HL-60 (cell line): ENCODE measurements at places on chromosomes 12 and 14.
A peak's percentile ranks its signal among the peaks of the same experiment; 100 is the strongest.

DNA sequence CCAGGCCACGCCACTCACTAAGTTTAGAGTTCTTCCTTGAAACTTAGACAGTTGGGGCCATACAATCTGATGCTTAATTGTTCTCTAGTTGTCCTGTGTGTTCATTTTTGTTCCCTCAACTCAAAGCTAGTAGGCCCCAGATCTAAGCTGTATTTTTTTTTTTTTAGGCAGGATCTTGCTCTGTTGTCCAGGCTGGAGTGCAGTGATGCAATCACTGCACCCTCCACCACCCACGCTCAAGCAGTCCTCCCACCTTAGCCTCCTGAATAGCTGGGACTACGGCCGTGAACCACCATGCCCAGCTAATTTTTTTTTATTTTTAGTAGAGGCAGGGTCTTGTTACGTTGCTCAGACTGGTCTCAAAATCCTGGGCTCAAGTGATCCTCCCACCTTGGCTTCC lies 7.5 kb downstream of the TNFRSF1A start:
- no peak for DNase-seq

- DNase-seq: no peak
Observed at GRCh38 chr12:54917001-54917488, 62.7 kb downstream of the MUCL1 start.

- DNase-seq: no peak
Observed at GRCh38 chr14:39157491-39157890, 12.6 kb downstream of the TRAPPC6B start.

DNA sequence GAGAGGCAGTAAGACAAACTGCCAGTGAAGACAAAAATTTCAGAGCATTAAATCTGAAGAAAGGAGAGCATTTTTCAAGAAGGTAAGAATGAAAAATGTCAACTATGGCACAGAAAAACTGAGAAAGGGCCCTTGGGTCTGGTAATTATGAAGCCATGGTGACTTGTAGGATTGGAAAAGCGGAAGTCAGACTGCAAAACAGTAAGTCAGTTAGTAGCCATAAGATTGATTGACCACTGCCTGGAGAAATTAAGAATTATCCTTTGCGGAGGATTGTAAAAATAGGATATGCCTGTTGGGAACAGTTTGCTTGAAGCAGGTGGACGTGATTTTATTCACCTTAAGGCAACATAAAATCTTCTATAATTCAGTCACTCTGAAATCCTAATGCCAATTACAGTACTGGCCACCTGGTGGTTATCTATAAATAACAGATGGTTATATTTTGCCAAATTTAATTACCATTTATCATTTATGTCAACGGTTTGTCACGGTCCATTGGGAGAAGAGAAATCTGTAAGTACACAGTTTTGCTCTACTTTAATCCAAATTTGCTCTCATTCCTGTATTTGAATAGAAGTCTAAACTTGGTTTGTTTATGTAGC lies 127.1 kb upstream of the CNTN1 start:
- no peak for DNase-seq

DNA sequence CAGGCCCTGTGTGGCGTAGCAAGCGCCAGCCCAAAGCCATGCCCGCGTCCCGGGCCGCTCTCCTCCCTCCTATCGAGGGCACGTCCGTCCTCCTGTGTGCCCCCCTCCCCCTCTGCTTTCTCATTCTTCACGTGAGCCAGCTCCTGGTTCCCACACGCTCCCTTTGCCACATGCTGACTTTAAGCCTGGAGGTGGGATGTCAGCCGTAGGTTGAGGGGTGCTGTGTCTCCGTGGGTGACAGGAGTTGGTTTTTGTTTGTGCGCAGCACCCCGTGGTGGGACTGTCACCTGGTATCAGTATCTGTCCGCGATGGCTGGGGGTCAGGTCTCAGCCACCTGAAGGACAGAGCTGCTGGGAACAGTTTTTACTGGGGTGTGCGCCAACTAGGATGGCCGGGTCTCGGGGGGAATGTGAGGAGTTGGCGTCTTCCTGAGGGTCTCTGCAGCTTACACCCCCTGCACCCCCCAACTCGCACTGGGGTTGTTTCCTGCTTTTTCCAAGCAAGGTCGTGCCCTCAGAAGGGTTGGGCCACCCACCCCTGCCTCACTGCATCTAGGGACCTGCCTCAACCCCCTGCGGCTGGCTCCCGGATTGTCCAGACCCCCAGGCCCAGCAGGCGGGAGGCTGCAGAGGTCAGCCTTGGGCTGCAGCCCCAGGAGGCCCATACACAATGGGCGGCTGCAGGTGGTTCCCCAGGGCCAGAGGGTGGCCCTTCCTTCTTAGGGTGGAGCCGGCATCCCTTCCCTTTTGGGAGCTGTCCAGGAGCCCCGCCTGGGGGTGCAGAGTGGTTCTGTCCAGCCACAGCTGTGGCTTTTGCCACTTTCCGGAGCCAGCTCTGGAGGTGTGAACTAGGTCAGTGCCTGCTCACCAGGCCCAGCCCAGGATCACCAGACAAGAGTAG lies 7.3 kb downstream of the ULK1 start:
- DNase-seq: no peak

DNA sequence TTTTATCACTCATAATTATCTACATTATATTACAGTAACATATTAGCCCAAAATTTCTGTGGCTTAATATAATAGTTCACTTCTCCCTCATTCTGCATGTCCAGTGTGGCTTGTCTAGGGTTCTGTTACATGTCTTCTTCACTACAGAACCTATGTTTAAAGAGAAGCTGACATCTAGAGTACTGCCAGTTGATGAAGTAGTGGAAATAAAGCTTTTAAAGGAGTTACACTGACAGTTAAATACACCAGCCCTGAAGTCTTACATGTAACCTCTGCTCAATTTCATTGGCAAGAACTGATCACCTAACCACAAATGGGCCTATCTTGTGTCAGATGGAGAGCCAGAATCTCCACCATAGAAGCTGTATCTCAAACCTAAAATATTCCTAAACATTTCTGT lies 32.9 kb downstream of the RPS6KA5 start:
- no peak for DNase-seq

DNA sequence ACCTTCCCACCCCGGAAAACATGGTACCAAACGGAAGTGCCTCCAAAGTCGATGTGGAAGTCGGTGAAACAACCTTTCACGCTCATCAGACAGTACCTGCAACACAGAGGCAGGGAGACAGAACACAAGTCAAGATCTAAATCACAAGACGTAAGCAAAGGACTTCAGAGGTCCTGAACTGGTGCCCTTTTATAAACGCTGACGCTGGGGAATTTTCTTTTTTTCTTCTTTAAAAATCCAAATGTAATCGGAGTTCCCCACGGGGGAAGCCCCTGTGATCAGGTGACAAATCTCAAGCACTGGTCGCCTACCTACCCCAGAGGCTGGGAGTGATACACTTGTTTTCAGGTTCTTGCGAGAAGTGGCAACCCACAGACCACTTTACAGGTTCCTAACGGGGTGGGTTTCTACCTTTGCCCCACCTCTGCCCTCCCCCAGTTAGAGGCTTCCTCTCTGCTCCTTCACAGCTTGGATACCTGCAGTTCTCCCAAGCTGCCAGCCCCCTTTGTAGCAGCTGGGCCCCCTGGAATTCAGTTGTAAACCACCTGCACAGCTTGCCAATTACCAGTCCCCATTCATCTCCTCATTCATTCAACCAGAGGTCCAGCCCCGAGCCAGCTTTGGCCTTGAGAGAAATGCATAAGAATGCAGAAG lies 46.2 kb downstream of the KDM2B start:
- DNase-seq: no peak

DNA sequence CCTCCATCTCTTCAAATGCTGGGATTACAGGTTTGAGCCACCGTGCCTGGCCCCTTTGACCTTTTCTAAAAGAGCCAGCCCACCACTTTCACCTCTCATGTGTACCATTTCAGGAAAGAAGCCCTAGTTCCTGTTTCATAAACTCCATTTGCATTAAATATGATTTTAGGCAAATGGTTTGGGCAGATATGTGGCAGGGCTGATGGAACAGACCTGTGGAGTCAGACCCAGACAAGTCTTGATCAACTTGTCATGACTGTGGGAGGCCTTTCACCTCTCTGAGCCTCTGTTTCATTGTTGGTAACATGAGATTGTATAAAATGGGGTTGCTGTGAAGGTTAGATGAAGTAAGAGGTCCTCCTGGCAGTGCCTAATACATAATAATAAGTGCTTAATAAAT lies 5.2 kb upstream of the MAP3K9 start:
- DNase-seq: no peak

DNA sequence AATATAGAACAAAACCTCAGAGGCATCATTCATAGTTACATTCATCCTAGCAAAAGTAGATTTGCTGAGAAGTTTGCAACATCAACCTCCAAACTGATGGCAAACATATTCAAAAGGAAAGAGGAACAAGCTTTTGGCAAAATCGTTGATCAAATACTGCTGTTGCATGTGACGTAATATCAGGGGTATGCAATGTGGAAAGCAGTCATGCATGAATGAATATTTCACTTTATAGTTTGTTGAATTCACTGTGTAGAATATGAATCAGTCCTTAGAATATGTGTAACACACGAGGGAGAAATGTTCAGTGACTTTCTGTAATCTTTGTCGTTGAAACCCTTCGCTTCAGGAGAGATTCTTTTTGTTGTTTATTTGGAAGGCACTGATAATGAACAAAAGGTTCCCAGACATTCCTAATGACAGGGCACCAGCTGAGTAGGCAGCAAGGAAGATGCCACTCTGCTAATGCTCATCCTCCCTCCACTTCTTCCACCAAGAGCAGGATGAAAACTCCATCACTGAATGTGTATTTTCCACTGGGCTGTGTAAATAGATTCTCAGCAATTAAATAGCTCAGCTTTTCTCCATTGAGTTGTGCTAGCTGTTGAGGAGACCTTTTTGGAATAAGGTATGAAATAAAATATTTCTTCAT lies 126.1 kb downstream of the PELI2 start:
- peak; percentile 75 for DNase-seq

GRCh38 chr12:124457287-124458219 lies 109.9 kb downstream of the NCOR2 start:
- peak; percentile 81 for DNase-seq

GRCh38 chr12:114215746-114216145 lies 190.2 kb downstream of the TBX5 start:
- DNase-seq: no peak

GRCh38 chr12:98420461-98420860 lies 94.9 kb upstream of the TMPO start:
- no peak for DNase-seq

- DNase-seq: no peak
Observed at GRCh38 chr12:69047990-69048389, 115.0 kb upstream of the CPM start.

GRCh38 chr12:5343711-5344110 lies 88.2 kb upstream of the NTF3 start:
- no peak for DNase-seq

DNA sequence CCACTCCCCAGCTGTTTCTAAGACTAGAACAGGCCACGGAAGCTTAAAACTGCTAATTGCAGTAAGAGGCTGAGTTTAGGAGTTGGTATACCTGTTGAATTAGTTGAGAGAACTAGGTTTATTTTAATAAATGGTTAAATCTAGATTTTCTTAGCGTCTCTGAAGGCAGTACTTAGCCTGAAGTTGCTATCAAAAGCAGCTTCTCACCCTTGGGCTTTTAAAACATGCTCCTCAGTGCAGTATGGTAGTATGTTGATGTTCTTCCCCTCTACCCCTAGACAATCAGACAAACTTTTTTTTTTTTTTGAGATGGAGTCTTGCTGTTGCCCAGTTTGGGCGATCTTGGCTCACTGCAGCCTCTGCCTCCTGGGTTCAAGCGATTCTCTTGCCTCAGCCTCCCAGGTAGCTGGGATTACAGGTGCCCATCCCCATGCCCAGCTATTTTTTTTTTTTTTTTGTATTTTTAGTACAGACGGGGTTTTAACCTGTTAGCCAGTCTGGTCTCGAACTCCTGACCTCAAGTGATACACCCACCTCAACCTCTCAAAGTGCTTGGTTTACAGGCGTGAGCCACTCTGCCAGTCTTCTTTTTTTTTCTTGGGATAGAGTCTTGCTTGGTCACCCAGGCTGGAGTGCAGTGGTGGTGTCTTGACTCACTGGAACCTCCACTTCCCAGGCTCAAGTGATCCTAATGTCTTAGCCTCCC lies 6.8 kb downstream of the SRSF5 start:
- DNase-seq: no peak

- DNase-seq: no peak
Observed at GRCh38 chr12:2999265-2999841, 40.2 kb downstream of the TEAD4 start.

DNA sequence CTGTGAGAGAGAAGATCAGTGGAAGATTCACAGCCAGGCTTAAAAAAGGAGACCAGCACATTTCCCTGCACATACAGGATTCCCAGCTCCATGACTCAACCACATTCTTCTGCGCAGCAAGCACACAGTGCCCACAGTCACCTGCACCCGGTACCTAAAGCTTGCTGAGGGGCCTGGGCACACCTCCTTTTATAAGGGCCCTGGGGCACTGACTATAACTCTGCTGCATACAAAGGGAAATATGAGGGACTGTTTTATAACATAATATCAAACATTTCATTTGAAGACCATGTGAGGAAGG lies 322.9 kb downstream of the DAD1 start:
- no peak for DNase-seq

DNA sequence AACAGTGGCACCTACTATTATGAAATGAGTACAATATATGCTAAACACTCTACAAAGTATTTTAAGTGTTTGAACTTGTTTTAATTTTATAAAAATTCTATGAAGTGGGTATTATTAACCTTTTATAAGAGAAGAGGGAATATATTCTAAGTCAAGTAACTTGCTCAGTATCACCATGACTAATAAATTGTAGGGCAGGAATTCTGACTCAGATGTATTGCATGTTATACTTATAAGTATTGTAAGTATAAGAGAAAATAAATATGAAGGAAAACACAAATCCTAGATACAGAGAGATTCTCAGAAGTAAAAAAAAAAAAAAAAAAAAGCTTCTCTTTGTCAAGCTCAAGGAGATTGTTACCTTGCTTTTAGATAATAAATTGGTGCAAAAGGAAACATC lies 893.2 kb downstream of the SLC16A7 start:
- no peak for DNase-seq

DNA sequence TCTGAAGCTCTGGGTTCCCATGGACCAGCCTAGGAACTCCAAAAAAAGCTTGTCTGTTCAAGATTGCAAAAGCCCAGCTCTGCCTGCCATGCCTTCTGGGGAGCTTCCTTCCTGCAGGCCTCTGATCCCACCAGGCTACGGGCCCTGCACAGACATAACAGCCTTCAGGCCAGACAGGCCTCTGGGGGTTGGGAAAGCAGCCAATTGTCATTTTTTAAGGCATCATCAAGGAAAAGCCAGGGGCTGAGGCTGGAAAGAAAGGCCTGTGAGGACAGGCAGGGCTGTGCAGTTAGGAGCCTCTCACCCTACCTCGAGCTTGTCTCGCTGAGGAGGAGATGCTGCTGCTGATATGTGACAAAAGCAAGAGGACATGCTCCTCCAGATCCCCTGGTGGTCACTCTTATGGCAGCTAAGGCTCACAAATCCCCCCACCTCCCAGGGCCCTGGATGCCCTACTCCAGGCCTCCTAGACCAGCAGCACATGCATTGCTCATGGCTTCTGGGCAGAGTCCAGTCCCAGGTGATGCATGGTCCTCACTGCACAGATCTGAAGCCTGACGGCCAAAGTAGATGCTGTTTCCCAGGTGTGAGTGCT lies 2.9 kb downstream of the TMEM229B start:
- no peak for DNase-seq
